ENCODE measurements at places on chromosomes 2 and 18. TPM values are rescaled to one million over a fixed set of nuclear protein-coding genes. Genes with fewer than 3 reads are reported as not detected.

MC5R gene
- not detected for total RNA-seq

EFEMP1 gene
- not detected for total RNA-seq

B3GNT2 gene
- total RNA-seq = 29.3 TPM

RBM44 gene
- 1.0 TPM for total RNA-seq

EVA1A gene
- not detected for total RNA-seq

NPHP1 gene
- total RNA-seq = 1.0 TPM

CFAP65 gene
- total RNA-seq = not detected

FBXO48 gene
- total RNA-seq = 1.3 TPM

SMYD5 gene
- 48.7 TPM for total RNA-seq

PAPOLG gene
- total RNA-seq = 20.4 TPM

SERPINB10 gene
- not detected for total RNA-seq

ALPI gene
- not detected for total RNA-seq

DHX57 gene
- total RNA-seq = 18.5 TPM

SPEG gene
- not detected for total RNA-seq

CHRND gene
- total RNA-seq = not detected

SRD5A2 gene
- not detected for total RNA-seq

INHA gene
- not detected for total RNA-seq

NTSR2 gene
- total RNA-seq = not detected

C2orf78 gene
- total RNA-seq = not detected

ACMSD gene
- not detected for total RNA-seq

PSMA8 gene
- total RNA-seq = 1.2 TPM

LOXHD1 gene
- not detected for total RNA-seq

POTEJ gene
- not detected for total RNA-seq

Measured in activated T-helper 2 cell treated with anti-CD3 and anti-CD28 coated beads, Interferon-gamma antibody, Interleukin-2, Interleukin-4, amounts not matched to agents 10 μg/mL and 5 μg/mL and 100 μg/mL, durations not matched to agents 14 hours and 24 hours and 36 hours (primary cell).